ENCODE measurements at places on chromosomes 3 and 15. TPM values are rescaled to one million over a fixed set of nuclear protein-coding genes. Genes with fewer than 3 reads are reported as not detected.

- H3K4me1 ChIP-seq, result no peaks in the 10 kb centered on the region
- no peak overlapping the region for H3K4me3 ChIP-seq
- DNase-seq, result no peak
- no peaks in the 10 kb centered on the region for H3K27me3 ChIP-seq
Observed at GRCh38 chr3:25178672-25179071, 249.4 kb upstream of the RARB start.

The WWTR1 gene
- 43.3 TPM for total RNA-seq

GRCh38 chr3:15637131-15637951, 35.8 kb downstream of the BTD start:
- peaks cover 24% of the 10 kb centered on the region for H3K4me1 ChIP-seq
- no peak overlapping the region for H3K4me3 ChIP-seq
- no peaks in the 10 kb centered on the region for H3K27me3 ChIP-seq

DNA sequence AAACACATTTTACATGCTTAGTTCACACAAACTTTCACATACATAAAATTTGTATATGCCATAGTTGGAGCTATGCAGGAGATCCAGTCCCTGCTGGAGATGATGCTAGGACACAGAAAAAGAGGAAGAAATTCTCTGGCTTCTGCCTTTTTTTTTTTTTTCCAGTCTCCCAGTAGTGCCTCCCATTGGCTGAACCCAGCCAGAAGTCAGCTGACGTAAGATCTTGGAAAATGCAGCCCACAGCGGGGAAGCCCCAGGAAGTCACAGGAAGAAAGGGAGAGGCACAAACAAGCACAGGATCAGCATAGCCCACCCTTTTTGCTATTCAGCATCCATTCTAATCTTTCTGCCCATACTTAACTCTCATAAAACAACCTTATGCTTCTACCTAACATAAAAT, 38.5 kb downstream of the SCN11A start:
- no peak overlapping the region for H3K4me3 ChIP-seq
- no peaks in the 10 kb centered on the region for H3K27me3 ChIP-seq
- DNase-seq, result no peak
- H3K36me3 ChIP-seq, result no peaks in the 10 kb centered on the region
- no peak overlapping the region for H3K27ac ChIP-seq

The FGF12 gene
- 34.1 TPM for total RNA-seq

- DNase-seq, result no peak
- H3K4me1 ChIP-seq, result no peaks in the 10 kb centered on the region
- no peaks in the 10 kb centered on the region for H3K27me3 ChIP-seq
- no peaks in the 10 kb centered on the region for H3K36me3 ChIP-seq
- H3K4me3 ChIP-seq, result no peak overlapping the region
Observed at GRCh38 chr15:41630616-41631217, 29.5 kb upstream of the MGA start.

All from spinal cord (tissue), 10 donors.